Right kidney (tissue), 9 donors: ENCODE measurements at places on chromosomes 5 and 9.

DNA sequence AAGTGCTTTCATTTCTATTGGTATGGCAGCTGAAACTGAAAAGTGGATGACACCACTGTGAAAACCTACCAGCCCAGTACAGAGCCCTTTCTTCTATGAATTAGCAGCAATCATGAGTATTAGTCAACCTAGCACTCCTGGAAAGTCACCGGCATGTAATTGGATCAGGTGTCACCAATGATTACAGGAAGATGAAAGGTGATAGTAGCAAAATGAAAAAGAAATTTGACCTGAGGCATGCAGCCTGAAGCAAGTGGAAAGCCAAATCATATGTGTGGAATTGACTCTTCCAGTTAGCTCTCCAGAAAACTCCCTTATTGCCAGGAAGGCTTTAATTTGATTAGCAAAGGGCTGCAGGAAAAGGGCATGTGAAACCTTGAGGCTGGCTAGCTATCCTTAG is 81.2 kb upstream of the NAA35 start:
- DNase-seq: no peak

DNA sequence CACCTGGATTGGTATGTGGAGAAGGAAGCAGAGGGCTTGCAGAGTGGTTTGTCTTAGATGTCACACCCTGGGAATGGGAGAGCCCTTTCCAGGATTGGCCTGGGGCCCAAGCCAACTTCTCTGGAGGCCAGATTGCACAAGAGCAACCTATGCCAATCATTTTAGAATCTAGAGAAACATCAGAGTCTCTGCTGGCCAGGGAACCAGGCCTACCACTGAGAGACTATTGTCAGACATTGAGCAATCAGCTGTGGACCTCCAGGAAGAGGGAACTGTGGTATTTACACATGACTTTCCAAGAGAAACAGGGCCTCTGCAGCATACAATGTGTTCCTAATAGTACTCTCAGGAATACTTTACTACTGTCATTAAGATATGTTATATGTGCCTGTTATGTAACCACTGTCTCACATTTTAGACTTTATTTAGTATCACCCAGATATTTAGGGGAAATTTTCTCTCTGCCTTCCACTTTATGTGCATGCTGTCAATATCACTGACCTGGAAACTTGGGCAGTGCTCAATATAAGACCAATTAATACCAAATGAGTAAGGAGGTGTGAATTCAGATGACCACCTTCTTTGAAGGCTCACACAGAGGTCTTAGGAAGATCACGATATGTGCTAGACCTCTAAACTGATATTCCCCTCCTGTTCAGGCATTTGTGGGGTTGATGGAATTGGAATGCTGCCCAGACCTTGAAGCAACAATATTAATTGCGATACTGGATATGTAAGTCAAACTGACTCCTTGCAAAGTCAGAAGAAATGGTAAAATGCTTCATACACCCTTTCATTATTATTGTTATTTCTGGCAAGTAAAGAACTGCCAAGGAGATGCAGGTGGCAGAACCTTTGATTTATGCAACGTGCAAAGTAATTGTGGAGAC is 20.5 kb upstream of the CCL28 start:
- DNase-seq: no peak

DNA sequence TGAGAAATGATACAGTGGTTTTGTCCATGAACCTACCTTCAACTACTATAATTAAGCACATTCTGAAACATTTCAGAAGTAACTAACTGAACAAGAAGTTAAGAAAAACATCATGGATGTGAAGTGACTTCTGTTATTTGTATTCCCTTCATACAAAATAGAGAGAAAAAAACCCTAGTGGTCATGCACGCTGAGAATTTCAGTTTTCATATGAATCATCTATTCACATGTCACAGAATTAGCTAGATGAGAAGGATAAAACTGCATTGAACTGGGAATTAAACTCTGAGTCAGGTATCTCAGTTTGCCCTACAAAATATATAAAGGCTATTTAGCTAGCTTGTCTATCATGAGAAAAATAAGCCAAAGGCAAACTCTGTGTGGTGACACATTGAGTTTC is 451.8 kb upstream of the FTMT start:
- DNase-seq: no peak

GRCh38 chr9:18023332-18023731 is 444.5 kb downstream of the SH3GL2 start:
- no peak for DNase-seq

- no peak for DNase-seq
Measured at GRCh38 chr5:88746438-88746882, 136.5 kb downstream of the MEF2C start.

- no peak for DNase-seq
Measured at GRCh38 chr9:87269296-87270176, 228.1 kb upstream of the DAPK1 start.
